ENCODE measurements at places on chromosomes 2 and 18.

DNA sequence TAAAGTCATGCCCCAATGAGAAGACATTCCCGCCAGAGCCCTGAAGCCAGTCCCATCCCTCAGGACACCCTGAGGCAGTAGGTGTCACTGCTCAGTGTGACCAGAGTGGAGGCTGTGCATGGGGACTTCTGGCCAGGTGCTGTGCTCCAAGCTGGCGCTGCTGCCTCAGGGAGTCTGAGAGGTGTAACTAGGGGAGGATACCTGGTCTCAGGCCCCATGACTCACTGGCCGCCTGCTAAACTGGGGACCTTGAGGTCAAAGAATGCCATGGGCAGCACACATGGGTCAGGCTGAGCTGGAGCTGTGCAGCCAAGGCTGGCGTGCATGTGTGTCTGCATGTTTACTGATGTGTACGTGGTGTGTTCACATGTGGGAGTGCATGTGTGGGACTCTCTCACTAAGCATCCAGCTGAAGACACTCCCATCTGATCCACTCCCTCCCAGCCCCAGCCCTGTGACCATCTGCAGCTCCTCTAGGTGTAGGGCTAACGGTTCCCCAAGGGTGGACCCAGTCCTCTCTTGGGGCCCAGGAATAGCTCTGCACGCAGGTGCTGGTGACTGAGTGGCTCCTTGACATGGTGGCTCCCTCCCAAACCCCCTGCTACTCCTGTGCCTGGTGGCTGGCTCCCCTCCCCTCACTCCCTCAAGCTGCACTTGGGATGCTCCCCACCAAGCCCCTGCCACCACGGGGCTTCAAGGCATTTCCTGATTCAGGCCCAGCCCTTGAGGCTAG, 16.5 kb downstream of the HS6ST1 start:
- DNase-seq, result no peak

DNA sequence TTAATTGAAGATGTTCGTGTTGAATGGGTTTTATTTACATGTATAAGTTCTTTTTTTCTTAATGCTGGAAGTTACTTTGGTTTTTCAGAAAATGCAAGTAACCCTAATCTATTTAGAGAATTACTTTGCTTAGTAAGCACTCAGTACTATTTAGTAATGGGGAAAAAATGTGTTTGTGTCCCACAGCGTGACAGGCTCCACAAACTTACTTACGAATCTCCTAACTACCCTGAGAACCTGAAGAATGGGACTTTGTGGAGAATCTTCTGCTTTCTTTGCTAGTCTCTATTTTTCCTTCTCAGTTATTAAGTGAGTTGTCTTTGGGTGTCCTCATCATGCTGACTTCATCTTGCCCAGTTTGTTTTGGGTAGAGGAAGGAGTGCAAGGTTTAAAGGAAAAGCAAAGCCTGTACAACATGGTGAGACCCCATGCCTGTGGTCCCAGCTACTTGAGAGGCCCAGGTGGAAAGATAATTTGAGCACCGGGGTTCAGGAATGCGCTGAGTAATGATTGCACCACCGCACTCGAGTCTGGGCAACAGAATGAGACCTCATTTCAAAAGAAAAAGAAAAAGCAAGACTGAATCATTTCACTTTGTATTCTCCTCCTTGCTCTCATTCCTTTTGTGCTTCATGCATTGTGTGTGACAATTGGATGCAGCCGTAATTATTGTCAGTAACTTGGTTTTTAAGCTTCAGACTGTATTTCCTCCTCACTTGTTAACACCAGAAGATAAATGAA, 10.2 kb downstream of the NEDD4L start:
- no peak for DNase-seq

GRCh38 chr2:175595139-175595538, 406.9 kb downstream of the LNPK start:
- no peak for DNase-seq

DNA sequence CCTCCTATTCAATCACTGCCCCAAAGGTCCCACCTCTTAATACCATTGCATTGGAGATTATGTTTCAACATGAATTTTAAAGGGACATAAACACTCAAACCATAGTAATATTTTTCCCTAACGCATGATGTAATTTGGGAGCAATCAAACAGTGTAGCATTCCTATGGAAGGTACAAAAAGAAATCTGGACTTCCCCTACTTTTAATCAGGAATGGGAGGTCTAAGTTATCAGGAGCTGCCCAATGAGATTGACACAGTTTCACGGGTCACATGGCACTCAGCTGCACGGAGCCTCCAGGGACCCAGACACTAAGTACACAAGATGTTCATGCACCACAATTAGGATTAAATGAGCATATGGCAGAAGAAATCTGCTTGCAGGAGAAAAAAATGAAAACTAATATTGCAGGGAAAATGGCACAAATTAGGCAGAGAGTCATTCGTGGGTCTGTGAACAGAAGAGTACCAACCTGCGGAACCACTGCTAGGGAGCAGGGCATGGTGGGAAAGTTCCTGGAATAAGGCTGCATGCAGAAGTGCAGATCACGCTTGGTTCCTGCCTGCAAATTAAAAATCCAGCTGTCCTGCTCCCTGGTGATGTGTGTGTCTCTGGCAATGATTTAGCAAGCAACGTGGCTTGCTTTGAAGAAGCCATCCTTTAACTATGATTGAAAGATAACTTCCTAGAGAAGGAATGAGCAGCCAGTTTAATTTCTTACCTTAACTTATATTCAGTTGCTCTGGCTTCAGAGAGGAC, 326.6 kb upstream of the ID2 start:
- DNase-seq, result no peak

DNA sequence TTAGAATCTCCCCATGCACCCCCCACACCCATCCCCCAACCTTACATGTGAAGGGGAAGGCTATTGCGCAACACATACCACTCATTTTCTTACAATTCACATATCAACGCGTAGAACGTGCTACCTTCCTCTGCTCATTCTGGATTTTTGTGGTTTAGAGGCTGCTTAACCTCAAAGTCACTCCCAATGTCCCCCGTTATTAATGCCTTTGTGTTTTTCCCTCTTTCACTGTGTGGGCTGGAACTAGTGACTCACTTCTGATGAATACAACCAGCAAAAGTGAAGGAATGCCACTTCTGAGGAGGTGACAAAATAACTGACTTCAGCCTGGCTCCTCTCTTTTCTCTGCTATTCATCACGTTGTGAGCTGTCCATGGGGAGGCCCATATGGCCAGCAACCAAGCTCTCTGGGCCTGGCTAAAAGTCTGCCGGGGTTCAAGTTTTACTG, 342.5 kb upstream of the NXPH2 start:
- no peak for DNase-seq

- DNase-seq, result no peak
Observed at GRCh38 chr2:62423883-62424458, 82.0 kb downstream of the TMEM17 start.

DNA sequence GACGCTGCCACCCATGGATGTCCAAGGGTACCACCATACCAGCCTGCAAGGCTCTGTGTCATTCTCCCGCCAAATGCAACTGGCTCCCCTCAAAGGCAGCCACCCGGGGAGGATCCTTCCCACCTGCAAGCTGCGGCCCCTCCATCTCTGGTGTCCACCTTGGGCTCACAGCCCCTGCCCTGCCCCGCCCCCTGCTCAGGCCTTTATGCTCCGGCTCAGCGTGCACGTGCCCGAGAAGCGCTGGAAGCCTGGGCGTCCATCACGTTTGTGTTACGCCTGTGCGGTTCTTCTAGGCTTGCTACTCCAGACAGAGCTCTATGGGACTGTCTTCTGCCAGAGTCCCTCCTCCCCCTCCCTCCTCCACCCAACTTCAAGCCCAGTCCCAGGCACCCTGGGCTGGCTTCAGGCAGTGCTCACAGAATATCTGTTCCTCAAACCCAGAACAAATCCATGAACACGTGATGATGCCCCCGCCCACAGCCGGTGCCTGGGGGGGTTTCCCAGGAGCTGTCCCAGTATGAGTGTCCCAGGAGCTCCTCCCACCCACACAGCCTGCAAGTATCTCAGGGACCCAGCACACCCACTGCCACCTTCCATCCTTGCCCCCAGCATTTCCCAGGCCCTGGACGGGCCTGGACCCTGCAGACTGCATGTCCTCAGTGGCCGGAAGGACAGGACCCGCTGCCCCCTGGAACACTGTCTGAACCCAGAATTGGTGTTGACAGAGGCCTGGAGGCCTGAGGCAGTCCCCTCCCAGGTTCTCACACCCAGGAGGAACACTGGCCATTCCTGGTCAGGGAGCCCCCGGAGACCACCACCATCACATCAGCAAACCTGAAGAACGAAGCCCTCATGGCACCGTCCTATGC, 30.3 kb downstream of the KIF1A start:
- DNase-seq, result no peak

DNA sequence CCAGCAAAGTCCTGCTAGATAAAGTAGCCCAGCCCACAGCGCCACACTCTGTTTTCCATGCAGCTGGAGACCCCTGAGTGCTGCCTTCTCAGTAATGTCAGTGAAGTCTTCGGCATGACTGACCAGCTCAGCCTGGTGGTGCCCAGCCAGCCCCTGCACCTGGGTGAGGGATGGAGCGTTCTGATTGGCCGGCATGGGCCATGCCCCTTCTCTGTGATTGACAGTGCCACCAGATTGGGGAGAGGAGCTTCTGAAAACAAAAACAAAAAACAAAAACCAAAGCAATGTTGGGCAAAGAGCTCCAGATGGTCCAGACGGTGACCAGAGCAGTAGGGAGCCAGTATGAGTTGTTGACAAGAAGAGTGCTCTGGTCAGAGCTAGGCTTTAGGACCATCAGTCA, 122.6 kb downstream of the DYSF start:
- no peak for DNase-seq

- DNase-seq, result no peak
Observed at GRCh38 chr2:217988840-217989204, 14.0 kb downstream of the TNS1 start.

- no peak for DNase-seq
Observed at GRCh38 chr2:235460548-235461047, 33.2 kb upstream of the AGAP1 start.
